ENCODE measurements at places on chromosomes 3 and 15.
A peak's percentile ranks its signal among the peaks of the same experiment; 100 is the strongest.

DNA sequence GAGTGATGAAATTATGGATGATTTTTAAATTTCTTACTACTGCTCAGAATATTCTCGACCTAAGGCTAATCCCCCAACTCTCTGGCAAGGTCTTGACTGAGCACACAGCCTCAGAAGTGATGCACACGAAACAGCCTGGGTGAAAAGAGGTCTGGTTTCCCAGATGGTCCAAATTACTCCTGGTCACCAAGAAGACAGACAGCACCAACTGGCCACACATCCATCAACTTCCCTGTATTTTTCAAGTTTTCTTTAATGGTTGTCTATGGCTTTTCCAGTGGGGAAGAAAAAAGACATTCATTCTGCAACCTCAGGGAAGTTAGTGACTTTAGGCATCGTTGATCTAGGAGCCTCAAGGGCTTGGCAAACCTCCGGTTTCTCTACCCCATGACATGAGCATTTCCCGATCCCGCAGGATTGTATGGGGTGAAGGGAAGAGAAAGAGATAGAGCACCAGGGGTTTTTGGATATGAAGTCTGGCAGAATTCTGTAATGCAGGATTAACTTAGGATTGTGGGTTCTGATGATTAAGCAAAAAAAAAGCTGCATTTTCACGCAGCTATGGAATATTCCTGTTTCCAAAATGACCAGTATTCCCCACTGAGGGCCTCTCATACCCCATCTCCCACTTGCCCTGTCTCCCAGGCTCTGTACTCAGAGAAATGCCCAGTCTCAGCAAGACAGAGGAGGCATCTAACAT lies 62.2 kb downstream of the UMPS start:
- DNase-seq, result no peak

DNA sequence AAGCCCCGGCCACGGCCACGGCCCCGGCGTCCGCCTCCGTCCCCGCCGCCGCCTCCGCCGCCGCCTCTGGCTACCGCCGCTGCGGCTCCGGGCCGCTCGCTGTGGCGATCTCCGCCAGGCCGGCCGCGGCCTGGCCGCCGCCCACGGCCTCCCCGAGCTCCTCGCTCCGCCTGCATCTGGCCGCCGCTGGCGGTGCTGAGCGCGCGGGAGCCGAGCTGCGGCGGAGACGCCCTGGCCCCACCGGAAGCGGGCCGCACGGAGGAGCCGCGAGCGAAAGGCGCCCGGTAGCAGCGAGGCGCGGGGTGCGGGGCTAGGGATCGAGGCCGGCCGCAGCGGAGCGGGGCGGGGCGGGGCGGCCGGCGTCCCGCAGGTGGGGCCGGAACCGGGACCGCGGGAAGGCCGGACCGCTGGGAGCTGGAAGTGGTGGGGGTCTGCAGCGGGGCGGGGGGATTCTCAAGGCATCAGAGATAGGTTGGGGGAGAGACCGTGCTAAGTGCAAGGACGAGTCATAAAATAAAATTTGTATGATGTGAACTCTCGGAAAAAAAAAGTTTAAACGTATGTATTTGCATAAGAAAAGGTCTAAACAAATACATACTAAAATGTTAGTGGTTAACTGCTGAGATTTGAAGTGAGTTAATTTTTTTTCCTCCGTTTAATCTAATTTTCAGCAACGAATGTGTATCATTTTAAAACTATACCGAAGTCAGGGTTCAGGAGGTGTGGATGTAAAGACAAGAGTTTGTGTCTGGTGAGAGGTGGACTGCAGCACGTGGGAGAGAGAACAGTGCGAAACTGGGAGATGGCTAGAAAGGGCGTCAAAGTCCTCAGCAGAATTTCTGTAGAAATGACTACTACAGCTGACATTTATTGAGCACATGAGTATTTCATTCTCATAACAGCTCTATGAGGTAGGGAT lies at the start of gene AVEN:
TSS of gene AVEN (minus strand) at position 334 of the 919 bp plus-strand sequence. CDS start at position 176, 158 bp downstream.
- peak; percentile 78 for DNase-seq

DNA sequence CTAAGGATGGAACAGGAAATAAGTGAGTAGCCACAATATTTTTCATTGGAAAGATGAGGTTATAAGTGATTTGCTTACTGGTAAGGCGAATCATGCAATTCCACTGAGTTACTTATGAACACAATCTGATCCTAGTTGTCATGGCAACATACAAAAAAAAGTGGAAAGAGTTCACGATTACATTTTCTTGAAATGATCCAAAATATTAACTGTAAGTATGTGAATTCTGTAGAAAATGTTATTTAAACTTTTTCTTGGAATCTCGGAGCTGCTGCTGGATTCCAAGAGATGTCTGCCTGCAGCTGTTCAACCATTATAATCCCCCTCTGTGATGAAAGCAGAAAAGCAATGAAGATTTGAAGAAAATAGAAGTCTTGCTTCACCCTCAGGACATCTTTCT lies 120.5 kb downstream of the KBTBD8 start:
- no peak for DNase-seq

- DNase-seq, result no peak
These were observed 7.8 kb downstream of the CEP97 start for GRCh38 chr3:101732240-101732641.

- DNase-seq, result no peak
These were observed 407.1 kb upstream of the CFAP20DC start for GRCh38 chr3:59456852-59457485.

DNA sequence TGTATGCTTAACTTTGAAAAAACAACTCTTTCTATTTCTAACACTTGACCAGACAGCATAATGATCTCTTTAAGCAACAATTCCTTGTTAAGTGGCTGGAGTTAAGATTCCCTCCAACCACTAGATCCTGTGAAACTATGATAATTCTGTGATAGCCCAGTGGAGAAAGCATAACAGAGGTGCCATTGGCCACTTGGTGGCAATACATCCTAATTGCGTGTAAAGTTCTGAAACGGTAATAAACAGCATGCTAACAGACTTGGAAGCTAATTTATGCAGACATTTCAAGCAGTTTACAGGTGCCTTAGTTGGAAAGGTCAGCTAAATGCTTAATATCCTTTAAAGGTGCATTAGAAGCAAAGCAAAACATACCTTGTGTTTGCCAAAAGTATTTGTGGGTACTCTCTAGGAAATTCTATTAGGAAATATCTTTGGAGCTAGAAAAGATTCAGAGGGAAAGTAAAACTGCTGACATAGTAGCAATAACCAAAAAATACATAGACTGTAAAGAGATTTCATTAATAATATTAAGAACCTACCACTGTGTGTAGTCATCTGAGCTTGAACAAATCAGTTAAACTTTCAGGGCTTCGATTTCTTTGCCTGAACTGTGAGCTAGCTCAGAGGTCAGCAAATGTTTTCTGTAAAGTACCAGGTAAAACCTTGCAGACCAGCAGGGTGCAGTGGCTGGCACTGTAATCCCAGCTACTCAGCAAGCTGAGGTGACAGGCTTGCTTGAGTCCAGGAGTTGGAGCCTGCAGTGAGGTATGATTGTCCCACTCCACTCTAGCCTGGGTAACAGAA lies 19.0 kb upstream of the CSTA start:
- peak; percentile 33 for DNase-seq

- DNase-seq, result no peak
These were observed 42.0 kb downstream of the RORA start for GRCh38 chr15:61186905-61187741.

GRCh38 chr3:127275287-127275781 lies 12.5 kb downstream of the PRR20G start:
- no peak for DNase-seq

- DNase-seq, result peak; percentile 29
These were observed 4.6 kb upstream of the DENND4A start for GRCh38 chr15:65796610-65797078.

- DNase-seq, result no peak
These were observed 6.1 kb upstream of the ABTB1 start for GRCh38 chr3:127666676-127667075.

- no peak for DNase-seq
These were observed 61.3 kb downstream of the FOXP1 start for GRCh38 chr3:71521940-71522876.

- no peak for DNase-seq
These were observed 888 bp downstream of the PPP2R3A start for GRCh38 chr3:135966271-135966961.

DNA sequence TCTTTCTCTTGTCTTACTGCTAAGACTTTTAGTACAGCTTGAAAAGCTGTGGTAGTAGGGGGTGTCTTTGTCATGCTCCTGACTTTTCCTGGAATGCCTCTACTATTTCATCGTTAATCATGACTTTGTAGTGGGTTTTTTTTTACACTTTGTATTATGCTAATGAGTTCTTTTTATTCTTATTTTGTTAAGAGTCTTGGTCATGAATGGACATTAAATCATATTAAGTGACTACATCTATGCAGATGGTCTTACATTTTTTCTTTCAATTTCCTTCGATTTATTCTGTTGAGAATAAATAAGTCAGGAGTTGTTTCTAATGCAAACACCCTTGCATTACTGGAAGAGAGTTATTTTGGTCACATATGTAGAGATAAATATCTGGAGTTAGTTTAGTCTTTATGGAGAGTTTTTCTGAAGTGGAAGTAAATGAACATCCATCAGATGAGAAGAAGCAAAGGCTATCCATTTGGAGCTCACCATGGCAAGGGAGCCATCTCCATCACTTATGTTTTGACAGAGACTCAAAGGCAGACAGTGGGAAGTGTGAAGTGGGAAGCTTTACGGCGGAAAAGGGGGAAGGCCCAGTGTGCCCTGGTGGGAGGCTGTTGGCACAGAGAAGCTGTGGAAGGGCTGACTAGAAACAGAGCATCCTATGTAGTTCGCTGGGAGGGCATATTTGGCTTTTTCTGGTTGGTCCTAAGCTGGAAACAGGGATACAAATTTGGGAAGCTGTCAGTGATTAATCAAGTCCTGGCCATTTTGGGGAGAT lies 73.1 kb upstream of the PRR23E start:
- no peak for DNase-seq

DNA sequence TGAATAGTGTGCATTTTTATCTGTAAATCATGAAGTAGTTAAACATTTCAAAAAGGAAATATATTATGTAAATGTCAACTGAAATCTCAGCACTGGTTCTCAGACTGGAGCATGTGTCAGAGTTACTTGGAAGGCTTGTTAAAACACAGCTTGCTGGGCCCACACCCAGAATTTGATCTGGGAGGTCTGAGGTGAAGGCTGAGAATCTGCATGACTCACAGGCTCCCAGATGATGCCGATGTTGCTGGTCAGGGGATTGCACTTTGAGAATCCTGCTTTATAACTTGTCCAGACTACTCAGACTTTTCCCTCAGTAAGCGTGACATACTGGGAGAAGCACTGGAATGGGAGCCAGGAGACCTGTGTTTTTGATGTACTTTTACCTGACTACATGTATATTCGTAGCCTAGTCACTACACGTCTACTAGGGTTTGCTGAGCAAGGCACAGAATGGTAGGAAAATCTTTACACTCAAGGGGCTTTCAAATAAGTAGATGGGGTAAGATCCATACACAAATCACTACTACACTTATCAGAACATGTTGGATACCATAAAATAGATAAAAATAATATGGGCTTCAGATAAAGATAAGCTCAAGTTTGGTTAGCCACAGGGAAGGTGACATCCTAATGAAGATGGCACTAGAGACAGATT lies 77.1 kb upstream of the MEX3B start:
- no peak for DNase-seq

- DNase-seq, result peak; percentile 4
These were observed 1.2 kb downstream of the SIDT1 start for GRCh38 chr3:113533534-113533892.

GRCh38 chr15:52527911-52528563 lies 643 bp downstream of the MYO5A start:
- DNase-seq, result peak; percentile 73

- DNase-seq, result no peak
These were observed 28.7 kb upstream of the HCN4 start for GRCh38 chr15:73397461-73397860.

DNA sequence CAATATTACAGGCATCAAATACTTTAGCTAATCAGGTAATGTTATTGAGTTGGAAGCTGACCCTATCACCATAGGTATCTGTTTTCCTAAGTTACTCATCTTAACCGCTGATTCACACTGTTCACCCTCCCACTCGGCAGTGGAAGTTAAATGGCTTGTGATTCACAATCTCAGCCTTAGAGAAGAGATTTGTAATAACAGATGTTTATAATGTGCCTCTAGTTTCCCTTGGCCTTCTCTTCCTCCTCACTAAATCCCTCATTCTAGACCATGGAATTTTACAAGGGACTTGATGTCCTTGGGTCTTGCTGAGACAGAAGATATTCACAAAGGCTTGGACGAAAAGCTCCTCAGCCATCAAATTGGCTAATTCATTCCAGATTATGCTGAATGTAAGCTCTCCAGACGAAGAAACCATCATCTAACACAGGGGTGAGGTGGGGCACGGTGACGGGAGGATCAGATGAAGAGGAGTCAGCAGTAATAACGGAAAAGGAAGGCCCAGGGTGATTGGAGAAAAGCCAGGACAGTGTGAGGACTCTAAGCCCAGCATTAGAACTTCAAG lies 931.7 kb downstream of the MCTP2 start:
- DNase-seq, result no peak

DNA sequence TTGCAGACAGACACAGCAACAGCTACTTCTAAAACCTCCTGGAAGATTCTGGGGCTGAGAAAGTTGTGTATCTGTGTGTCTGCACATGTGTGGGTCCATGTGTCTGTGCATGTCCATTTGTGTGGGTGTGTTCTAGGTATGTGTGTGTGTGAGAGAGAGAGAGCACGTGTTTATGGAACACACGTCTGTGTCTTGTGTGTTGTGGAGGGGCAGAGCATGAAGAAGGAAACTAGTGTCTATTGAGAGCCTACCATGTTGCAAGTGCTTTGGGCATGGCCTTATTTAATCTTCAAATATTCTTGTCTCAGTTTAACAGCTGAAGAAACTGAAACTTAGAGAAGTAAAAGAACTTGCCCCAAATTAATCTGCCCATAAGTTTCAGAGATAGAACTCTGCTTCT lies 327.5 kb downstream of the UACA start:
- no peak for DNase-seq

- no peak for DNase-seq
These were observed 215.2 kb downstream of the C3orf38 start for GRCh38 chr3:88364926-88365325.

DNA sequence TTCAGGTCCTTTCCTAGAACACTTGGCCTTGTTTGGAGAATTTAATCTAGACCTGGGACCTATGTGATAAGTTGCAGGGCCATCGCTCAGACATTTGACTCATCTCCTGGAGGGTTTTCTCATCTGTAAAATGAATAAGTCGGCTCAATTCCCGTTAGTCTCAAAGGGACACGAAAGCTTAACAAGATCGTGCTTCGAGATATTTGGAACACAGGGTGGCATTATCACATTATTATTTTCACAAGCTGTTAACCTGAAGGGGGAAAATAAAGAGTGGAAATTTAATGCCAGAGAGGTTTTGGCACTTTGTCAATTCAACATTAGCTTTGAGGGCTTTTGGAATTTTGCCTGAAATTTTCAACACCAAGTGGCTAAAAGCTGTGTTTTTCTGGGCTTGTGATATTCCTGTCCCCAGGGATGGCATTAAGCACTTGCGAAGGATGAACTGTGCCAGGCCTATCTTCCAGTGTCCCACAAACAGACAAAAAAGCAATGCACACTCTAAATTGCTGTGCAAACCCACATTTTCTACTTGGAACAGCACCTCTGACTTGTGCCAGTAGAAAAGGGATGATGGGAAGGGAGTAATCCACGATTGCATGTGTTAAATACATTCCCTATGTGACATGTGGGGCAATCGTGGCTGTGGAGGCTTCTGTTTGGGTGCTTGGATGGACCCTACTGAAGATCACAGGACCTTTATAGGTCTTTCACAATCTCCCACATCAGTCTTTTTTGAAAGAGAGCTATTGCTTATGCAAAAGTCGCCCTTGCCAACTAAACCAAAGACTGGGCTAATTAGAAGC lies 478.7 kb downstream of the MFSD1 start:
- DNase-seq, result no peak
